ENCODE measurements at places on chromosomes 5 and 9.
A peak's percentile ranks its signal among the peaks of the same experiment; 100 is the strongest.

GRCh38 chr9:38018241-38018957 lies 50.6 kb downstream of the SHB start:
- DNase-seq = no peak

- no peak for DNase-seq
These were observed 138.4 kb upstream of the KIF2A start for GRCh38 chr5:62167561-62168057.

DNA sequence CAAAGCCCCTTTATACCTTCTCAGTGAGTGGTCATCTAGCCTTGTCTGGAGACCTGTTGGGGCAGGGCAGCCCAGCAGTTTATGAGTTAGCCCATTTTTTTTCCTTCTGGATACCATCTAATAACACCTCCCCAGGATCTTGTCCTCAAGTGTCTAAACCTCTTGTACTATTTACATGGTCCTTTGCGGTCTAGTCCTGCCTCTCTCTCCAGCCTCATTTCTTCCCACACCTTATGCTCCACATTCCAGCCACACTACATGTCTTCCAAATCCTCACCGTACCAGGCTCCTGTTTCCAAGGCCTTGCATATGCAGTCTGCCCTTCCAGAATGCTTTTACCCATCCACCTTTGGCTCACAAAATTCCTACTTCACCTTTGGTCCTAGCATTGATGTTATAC lies 77.2 kb downstream of the ADRB2 start:
- DNase-seq = no peak

DNA sequence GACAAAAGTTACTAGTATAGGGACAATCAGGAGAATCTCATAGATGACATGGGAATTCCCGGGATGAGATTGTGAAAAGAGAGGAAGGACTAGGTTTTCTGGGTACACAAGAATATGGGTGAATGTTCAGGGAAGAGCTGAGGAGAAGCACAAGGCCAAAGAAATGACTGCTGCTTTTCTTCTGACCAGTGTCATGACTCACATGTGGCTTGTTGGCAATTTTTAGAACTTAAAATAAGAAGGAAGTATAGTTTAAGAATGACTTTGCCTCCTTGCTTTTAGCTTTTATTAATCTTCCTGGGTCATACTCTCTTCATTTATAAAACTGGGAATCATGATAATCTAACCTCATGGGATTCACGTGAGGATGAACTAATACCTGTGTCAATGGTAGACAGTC lies 652.4 kb upstream of the MEF2C start:
- DNase-seq = no peak

- no peak for DNase-seq
These were observed 284.5 kb downstream of the TMEM38B start for GRCh38 chr9:105978826-105979225.

DNA sequence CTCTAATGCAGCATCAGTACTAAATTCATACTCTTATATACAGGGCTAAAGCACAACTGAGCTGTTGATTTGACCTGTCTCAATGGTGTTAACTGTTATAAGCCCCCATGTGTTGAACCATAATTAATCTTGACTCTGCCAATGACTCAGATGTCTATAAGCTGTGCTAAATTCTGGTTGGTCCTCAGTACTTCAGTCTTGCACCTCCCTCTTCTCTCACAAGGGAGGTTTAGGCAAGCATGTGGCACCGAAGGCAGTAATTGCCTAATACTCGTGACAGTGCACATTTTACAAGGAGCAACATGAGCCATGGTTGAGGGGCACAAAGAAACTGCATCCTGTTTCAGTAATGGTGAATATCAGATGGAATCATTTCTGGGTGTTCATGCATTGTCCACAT lies 255.9 kb downstream of the TRPM3 start:
- no peak for DNase-seq

GRCh38 chr5:173907686-173908371 lies 19.7 kb downstream of the CPEB4 start:
- no peak for DNase-seq

- no peak for DNase-seq
These were observed 8.9 kb downstream of the SRP19 start for GRCh38 chr5:112869948-112870347.

- no peak for DNase-seq
These were observed 15.2 kb upstream of the HOMER1 start for GRCh38 chr5:79529110-79529509.

DNA sequence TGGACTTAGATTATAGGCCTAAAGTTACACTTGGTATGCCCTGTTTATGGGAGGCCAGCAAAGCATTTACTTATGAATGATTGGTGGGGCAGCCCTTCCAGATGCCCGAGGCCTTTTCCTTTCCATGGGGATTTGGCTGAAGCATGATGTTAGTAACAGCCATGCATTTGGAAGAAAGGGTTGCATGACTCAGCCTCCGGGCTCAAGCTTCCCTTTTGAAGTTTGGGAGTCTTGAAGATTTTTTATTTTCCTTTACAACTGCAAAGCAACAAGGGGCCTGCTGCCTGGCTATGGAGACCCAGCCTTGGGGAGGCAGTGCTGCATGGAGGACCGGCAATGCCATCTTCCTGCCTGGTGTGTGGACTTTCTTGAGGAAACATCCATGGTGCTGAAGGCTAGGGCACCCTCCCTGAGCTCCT lies 244.7 kb downstream of the ICE1 start:
- no peak for DNase-seq

- peak; percentile 79 for DNase-seq
These were observed 1.9 kb downstream of the SPRY4 start for GRCh38 chr5:142322747-142323479.

- DNase-seq = no peak
These were observed 927.6 kb upstream of the DMAC1 start for GRCh38 chr9:8727191-8727590.

DNA sequence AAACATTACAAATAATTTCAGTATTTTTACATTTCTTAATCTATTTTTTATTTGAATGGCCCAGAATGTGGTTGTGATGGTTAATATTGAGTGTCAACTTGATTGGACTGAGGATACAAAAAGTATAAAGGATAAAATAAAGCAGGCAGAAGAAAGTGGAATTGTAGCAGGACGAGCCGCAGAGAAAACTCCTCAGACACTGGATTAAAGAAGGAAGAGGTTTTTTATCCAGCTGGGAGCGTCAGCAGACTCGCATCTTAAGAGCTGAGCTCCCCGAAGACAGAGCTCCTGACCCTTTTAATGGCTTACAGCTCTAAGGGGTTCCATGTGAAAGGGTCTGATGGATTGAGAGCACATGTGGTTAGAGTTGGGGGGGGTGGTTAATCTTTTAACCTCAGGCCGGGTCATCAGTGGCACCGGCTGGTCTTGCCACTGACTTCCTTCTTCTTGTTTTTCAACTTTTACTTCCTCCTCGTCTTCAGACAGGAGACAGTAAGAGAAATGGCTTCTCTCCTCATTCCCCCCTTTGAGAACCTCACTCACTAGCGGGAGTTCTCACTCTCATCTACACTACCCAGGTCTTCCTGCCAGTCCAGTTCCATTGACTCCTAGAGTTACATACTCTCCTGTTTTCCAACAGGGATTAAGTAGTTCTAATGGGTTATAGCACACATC lies 80.0 kb downstream of the TMEM161B start:
- DNase-seq = no peak

DNA sequence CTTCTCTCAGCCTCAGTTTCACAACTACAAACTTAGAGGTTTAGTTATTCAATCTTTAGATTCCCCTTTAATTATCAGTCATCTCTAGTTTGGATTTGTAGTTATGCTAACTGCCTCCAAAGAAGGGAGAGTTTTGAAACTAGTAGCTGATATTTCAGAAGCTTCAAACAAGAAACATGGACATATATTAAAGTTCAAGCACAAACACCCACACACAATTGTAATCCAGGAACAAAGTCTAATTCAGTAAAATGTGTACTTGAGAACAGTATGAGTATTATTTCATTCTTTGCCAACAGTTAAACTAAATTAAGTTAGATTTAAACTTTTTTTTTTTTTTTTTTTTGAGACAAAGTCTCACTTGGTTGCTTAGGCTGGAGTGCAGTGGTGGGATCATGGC lies 71.2 kb upstream of the ABCA1 start:
- DNase-seq = no peak

DNA sequence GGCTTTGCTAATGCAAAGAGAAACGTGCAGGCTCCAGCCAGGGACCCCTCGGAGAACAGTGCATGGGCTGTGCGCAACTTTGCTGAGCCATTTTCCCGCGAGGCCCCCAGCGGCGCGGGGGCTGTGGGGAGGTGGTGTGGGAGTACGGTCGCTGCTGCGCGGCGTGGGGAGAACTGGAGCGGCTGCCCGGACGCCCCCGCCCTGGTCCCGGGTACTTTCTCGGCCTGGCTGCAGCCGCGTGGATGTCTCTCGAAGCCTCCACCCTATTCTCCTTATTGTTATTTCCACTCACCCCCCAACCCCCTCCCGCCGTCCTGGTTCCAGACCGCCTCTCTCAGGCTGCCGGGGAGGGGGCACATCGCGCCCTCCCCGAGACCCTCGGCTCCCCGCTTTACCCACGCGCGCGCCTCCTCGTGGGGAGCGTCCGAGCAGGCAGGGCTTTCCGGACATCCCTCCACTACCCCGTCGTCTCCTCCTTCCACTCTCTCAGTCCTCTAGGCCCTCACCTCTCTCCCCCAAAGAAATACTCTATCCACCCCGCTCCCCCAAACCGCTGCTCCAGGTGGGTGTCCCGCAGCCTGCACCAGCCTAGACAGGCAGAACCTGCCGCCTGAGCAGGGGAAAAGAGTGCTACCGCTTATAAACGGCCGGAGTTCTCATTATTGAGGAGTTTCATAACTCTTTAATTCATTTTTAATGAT lies 68.6 kb upstream of the TBCA start:
- peak; percentile 60 for DNase-seq

DNA sequence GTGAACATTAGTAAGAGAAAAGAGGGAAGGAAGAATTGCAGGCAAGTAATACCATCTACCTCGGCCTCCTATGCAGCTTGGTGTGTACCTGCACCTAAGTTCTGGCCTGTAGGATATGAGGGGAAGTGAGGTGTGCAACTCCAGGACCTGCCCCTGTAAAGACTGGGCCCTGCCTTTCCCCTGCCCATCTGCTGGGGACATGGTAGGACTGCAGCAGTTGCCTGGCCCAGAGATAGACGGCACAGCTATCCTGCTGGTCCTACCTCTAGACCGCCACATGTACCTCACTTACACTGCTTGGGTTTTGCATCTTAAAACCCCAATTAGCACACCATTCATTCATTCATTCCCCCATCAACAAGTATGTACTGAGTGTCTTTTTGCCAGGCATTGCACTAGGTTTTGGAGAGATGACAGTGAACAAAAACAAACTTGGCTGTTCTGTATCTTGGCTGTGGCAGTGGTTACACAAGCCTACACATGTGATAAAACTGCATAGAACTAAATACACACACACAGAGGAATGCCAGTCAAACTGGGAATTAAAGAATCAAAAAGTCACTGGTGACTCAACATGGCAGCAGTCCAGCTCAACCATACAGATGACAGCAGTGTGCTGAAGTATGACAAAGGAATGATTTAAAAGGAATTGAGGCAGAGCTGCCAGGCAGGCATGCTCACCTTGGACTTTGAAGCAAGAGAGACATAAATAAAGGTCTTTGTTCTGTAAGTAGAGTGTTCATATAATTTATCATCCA lies 23.3 kb upstream of the MGAT1 start:
- peak; percentile 75 for DNase-seq

- no peak for DNase-seq
These were observed 17.6 kb downstream of the NCS1 start for GRCh38 chr9:130189840-130190239.

GRCh38 chr9:89841456-89841855 lies 236.6 kb downstream of the GADD45G start:
- no peak for DNase-seq

DNA sequence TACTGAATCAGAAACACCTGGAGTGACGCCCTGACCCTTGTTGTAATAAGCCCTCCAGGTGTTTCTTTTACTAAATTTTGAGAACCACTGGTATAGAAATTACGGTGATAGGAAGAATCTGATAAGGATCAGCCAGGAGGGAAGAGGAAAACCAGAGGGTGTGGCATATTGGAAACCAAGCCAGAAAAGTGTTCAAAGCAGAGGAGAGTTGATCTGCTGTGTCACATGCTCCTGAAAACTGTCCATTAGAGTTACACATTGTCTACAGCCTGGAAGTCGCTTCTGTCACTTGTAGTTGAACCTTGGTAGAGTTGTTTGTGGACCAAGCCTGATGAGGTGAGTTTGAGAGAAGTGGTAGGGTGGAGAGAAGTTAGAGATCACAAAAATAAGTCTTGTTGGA lies 497.4 kb downstream of the ENC1 start:
- DNase-seq = no peak

DNA sequence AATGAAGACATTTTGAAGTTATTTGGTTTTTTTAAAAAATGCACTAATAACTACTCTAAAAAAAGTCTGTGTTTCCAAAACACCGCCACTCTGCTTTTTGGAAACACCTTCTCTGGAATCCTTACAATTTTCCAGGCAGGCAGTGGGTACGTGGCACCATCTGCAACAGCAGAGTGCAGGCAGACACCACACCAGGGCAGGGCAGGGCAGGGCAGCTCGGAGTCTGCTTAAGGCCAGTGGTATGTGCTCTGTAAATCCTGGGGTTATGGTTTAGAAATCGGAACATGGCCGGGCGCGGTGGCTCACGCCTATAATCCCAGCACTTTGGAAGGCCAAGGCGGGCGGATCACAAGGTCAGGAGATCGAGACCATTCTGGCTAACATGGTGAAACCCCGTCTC lies 97.6 kb downstream of the TLE1 start:
- no peak for DNase-seq

DNA sequence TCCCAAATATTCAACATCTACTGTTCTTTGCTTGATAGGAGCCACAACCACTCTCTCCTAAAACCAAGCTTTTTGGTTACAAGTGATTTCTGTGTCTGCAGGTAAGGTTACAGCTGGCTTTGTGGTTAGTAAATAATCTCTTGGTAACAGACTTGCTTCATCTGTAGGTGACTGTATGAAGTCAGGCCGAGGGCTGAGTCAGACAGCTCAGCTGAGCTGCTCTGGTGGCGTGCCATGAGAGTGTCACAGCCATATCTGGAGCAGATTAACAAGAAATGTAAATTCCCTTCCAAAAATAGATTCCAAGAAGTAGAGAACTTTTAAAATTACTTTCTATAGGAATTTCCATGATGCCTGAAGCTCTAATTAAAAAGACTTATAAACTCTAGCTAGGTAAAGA lies 23.7 kb upstream of the TAS2R1 start:
- peak; percentile 79 for DNase-seq

DNA sequence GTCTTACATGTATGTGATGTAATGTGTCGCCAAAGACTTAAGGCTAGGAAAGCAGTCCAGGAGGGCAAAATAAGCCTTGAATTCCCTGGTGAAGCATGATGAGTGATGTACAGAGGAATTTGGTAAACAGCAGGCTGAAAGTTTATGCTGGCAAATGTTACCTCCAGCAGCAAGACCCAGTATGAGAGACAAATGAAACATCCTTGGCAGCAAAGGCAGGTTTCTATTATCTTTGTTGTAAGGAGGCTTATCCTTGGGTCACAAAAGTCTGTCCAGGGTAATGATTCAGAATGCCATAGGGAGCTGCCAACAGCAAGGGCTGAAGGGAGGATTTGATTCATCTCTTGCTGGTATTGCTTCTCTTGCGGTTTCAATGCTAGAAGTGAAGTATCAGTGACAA lies 75.9 kb upstream of the HTR4 start:
- DNase-seq = no peak

- DNase-seq = peak; percentile 84
These were observed 4.1 kb downstream of the PTGS1 start for GRCh38 chr9:122374885-122375420.

All from right cardiac atrium (tissue), 5 donors.